ENCODE measurements at places on chromosomes 3 and 15.

DNA sequence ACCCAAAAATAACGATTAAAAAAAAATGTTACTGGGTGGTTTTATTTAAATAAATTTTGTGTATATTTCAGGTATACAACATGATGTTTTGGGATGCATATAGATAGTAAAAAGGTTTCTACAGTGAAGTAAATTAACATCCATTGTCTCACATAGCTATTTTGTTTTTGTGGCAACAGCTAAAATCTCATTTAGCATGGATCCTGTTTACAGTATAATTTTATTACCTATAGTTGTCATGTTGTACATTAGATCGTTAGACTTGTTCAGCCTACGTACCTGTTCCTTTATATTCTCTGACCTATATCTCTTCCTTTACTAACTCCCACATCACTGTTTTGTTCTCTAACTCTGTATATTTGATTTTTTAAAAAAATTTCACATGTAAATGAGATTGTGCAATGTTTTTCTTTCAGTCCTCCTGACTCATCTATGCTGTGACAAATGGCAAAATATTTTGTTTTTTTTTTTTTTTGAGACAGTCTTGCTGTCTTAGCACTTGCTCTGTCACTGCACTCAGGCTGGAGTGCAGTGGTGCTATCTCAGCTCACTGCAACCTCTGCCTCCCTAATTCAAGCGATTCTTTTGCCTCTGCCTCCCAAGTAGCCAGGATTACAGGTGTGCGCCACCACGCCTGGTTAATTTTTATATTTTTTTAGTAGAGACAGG, 45.6 kb downstream of the OIP5 start:
- DNase-seq = peak; percentile 29

GRCh38 chr15:101452572-101452971, 36.9 kb downstream of the PCSK6 start:
- no peak for DNase-seq

- DNase-seq = no peak
Measured at GRCh38 chr3:3141939-3142338, 15.2 kb downstream of the TRNT1 start.

- DNase-seq = no peak
Measured at GRCh38 chr3:29452934-29453283, 172.0 kb downstream of the RBMS3 start.

- DNase-seq = no peak
Measured at GRCh38 chr3:23834082-23834870, 28.5 kb downstream of the UBE2E1 start.

GRCh38 chr15:56242576-56243162, 1.0 kb downstream of the RFX7 start:
- peak; percentile 3 for DNase-seq

DNA sequence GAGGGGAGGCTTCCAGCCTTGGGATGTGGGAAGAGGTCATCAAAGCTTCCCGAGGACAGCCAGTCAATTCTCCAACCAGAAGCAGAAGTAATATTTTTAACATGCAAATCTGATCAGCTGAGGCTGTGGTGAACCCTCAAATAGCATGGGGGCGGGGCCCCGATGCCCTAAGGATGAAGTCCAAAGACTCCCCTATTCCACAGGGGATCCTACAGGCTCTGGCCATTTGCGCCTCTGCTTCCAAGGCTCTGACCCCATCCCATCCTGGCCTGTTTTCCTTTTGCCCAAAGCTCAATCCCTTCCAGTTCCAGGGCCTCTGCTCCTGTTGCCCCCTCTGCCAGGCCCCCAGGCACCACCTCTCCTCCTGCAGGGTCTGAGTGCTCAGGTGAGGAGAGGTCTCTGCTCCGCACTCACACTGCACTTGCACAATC, 6.7 kb upstream of the CSK start:
- no peak for DNase-seq

DNA sequence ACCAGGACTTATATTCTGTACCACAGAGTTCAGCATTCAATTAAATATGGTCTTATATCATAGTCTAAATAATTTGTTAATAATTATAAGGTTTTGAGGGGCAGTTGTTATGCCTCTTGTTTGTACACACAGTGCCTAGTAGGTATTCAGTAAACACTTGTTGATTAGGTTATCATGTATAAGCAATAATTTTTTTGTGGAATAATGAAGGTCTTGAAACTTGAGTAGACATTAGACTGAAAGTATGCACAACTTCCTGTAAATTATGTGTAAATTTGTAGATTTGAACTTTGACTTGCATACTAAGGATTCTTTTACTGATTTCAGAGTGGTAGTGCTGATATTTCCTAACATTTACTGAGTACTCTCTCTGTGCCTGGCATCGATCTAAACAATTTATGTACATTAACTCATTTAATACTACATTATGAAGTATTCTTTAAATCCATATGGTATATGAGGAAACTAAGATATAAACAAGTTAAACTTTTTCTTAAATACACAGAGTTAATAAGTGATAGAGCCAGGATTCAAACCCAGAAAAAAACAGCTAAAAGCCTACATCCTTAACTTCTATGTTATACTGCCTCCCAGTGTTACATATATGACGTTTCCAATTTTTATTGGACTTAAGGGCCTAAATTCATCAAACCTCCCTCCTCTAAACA, 65.1 kb downstream of the GLCE start:
- peak; percentile 43 for DNase-seq

DNA sequence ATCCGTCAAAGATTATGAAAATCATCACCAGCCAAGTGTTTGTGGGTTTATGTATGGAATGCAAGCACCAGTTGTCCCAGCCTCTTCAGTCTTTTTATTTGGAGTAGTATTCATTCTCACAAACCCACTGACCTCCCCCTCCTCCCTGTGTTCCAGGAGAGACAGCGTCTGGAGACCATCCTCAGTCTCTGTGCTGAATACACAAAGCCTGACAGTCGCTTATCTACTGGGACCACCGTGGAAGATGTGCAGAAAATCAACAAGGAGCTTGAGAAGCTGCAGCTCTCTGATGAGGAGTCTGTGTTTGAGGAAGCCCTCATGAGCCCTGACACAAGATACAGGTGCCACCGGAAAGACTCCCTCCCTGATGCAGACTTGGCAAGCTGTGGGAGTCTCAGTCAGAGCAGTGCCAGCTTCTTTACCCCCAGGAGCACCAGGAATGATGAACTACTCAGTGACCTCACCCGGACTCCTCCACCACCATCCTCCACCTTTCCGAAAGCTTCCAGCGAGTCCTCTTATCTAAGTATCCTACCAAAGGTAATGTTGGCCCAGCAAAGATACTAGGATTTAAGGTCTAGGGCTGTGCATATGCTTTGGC, 54.2 kb downstream of the PHLDB2 start:
- DNase-seq = no peak

DNA sequence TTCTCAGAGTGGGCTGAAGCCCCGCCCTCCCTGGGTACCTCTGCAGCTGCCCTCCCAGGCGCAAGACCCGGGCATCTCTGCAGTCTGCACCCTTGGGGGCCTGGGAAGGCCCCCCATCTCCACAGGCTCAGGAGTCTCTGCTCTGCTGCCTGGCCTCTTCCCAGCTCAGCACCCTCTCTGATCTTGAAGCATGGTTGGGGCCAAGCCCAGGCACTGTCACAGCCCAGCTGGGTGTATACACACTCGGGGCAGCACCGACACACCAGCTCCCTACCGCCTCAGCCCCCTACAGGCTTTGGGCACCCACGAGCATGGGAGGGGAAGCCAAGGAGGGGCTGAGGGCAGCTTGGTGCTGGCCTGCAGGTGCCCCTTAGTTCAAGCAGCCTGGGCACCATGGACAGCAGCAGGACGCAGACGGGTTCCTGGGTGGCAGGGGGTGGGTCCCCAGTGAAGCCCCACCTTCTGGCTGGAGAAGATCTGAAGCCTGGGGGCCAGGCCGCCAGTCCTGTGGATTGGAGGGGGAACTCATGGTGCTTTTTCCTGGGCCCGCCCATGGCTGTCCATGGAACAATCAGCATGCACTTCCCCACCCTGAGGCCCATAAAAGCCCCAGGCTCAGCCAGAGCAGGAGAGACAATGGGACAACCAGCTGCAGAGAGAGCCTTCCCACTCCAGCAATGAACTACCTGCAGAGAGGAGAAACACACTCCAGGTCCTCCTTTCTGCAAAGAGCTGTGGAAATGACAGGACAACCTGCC, 170.6 kb downstream of the TJP1 start:
- DNase-seq = no peak

DNA sequence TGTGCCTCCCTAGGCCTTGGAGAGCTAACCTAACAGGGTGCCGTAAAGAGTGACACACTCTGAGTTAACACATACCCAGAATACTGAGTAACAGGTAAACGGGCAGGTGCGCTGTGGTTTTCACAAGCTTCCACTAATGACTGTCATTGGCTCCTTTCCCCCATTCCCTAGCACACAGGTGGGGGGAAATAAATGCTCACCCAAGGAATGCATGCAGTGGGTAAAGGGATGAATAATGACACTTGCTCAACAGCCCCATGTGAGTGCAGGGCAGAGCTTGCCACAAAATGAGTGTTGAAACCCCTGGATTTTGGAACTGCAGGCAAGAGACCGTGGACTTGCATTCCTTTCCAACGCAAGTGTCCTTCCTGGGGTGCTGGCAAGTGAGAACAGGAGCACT, 57.6 kb downstream of the ADAMTS17 start:
- DNase-seq = no peak

DNA sequence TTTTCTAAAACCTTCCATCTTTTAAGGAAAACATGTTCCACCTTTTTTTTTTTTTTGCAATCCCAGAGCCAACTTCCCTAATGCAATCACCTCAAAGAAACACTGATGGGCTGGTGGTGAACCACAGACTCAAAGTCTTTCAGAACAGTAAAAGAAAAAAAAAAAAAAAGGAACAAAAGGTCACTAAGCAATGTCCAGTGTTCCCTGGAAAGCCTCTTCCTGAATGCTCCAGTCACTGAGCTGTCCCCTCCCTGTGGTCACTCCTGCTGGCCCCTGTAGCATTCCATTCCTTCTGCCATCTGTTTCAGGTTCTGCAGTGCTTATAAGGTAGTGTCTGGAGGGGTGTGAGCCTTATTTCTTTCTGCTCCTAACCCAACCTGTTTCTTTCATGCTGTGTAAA, 53.3 kb downstream of the AAGAB start:
- peak; percentile 86 for DNase-seq

DNA sequence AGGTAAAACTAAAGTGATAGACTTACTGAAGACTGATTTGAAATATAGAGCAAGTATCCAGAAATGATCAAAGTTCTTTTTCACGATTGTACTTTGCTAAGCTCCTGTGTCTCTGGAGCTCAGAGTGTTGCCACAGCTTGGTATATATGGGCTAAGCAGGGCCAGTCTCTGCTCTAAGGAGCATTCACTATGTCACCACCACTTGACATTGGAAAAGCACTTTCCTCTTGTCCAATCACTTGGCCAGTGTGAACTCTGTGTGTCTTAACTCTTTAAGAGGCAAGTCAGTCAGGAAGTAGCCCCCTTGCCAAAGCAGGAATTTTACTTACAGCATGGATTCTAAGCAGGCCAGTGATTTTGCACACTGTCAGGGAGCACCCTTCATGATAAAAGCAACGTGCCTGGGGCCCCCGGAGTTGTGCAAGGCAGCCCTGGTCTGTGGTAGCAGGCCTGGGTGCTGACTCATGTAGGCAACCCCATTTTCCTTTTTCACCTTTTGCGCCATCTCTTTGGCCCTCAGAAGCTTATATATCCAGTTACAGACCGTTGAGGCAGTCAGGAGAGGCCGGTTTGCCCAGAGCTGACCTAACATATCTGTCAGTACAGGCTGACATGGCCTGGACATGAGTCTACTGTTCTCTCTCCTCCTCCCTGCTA, 73.0 kb downstream of the HCN4 start:
- peak; percentile 54 for DNase-seq
